ENCODE measurements at places on chromosomes 3 and 15.

DNA sequence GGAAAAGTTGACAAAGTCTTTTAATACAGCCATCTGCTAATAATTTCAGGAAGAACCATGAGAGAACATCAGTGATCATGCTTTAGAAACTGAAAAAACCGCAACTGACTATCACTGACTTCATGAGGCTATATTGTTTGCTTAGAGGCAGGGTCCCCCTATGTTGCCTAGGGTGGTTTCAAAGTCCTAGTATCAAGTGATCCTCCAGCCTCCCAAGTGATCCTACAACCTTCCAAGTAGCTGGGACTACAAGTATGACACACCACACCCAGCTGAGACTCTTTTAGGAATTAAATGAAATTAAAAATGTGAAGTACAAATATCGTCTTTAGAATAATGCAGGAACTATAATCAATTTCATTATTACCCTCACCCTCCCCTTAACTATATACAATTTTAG is 58.3 kb upstream of the CSPG5 start:
- DNase-seq: no peak

- no peak for DNase-seq
Measured at GRCh38 chr15:40075298-40076044, 33.2 kb downstream of the BMF start.

DNA sequence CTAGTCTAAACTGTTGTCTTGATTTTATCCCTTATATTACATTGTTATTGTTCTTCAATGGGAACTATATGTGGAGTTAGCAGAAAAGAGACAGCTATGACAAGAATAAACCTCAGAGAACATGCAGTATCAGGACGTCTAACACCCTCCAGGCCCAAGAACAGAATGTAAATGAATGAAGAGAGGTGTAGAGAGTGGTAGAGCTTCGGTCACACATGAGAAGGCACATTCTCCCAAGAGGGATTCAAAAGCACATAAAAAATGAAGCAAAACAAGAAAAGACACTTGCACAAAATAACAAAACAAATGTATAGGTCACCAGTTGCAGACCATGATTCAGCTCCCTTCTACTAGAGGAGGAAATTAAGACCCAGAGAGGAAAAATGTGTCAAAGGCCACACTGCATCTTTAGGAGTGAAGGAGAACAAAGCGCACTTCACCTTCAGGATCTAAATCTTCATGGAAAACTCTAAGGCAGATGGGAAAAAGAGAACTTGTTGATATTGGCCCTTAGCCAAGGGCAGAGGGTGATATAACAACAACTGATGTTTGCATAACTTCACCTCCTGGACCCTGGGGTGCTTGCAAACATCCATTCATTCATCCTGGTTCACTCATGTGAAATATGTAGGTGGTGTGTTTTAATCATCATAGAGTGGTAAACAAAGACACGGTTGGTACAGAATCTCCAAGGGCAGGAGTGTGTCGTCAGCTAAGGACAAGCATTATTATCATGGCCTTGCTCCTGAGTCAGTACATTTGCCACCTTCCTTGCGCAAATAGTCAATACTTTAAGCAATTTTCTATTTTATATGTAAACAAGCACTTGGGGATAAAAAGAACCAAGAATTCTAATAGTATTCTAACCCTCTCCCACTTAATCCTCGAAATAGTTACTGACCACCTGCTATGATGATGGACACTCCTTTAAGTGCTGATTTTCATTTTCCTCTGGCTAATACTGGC is 8.8 kb downstream of the NEK10 start:
- peak; percentile 83 for DNase-seq

GRCh38 chr3:142027735-142028134 is 121.6 kb downstream of the TFDP2 start:
- peak; percentile 95 for DNase-seq

GRCh38 chr3:112514527-112515128 is 15.4 kb upstream of the BTLA start:
- DNase-seq: no peak

GRCh38 chr3:122679085-122679881 is 1.4 kb upstream of the PARP14 start:
- peak; percentile 90 for DNase-seq

DNA sequence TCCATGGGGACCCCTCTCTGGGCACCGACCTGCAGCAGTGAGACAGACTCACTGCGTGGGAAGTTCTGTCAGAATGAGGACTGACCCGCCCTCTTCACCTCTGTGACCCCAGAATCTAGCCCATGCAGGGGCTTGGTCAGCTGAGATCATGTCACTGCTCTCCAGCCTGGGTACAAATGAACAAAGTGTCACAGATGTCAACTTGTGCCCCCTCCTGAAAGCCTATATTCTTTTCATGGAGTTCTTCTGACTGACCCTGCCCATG is 210.8 kb downstream of the XXYLT1 start:
- no peak for DNase-seq

- DNase-seq: no peak
Measured at GRCh38 chr3:51678641-51679040, 7.6 kb downstream of the TEX264 start.

- DNase-seq: peak; percentile 35
Measured at GRCh38 chr3:111956995-111957734, 21.7 kb upstream of the ABHD10 start.

DNA sequence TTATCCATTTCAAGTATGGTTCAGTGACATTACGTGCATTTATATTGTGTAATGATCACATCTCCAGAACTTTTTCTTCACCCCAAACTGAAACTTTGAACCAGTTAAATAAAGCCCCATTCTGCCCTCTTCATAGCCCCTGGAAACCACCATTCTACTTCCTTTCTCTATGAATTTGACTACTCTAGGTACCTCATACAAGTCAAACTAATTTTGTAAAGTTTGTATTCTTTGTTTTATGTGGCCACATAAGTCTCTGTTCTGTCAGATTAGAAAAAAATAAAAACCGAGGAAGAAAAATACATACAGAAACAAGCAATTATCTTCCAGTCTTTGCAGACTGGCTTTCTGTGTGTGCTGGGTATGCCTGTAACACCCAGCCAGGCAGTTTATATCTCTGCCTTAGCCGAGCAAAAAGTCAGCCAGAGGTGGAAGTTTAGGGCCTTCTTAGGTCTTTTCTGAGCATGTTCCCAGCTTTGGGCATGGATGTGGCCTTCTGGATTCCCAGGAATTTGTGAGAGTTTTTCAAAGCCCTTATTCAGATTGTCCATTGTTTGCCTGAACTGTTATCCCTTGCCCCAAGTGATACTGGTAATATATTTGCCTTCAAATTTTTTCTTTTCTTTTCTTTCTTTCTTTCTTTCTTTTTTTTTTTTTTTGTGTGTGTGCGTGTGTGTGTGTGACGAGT is 6.0 kb upstream of the GRAMD1C start:
- no peak for DNase-seq

DNA sequence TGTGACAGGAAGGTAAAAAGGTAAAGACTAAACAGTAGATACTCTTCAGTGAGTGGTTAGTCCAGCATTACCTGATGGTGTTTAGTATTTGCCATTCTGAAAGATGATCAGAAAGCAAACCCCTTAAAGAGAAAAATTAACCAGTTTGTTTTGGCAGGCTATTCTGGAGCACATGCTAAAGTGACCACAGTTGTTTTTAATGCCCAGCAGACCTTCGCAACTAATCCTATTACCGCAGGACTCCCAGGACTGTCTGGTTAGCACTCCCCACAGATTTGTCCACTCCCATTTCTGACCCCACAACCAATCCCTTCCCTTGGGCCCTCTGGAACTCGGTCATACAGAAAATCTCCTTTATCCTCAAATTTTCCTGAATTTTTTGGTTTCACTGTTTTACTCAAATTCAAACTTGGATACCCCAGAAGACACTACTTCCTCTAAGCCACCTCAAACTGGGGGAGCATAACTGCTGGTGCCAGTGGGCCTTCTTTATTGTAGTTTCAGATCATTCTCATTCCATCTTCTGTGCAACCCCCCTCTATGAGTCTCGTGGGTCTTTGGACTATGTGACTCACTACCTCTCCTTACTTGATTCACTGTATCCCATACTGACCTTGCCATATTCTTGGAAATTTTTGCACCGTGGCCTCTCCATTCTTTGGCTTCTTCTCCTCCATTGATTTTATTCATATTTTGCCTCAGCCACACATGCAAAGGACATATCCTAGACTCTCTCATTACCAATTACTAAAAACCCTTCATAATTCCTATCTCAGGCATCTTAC is 104.4 kb downstream of the RBMS3 start:
- DNase-seq: no peak

DNA sequence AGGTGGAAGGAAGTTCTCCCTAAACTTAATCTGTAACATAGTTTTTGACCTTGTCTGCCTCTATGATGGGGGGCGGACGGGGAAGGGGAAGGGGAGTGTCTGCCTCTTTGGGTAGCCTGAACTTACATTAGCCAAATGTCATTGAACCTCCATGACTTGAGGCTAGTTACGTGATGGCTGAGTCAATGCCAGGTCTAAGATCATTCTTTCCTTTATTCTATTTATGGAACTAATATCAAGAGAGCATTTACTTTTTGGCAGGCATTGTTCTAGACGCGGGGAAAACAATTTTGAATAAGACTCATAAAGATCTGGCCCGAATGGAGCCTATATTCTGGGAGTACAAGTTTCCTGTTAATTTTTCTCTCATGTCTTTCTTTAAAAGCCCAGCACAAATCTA is 340.7 kb upstream of the C2CD4B start:
- DNase-seq: no peak

DNA sequence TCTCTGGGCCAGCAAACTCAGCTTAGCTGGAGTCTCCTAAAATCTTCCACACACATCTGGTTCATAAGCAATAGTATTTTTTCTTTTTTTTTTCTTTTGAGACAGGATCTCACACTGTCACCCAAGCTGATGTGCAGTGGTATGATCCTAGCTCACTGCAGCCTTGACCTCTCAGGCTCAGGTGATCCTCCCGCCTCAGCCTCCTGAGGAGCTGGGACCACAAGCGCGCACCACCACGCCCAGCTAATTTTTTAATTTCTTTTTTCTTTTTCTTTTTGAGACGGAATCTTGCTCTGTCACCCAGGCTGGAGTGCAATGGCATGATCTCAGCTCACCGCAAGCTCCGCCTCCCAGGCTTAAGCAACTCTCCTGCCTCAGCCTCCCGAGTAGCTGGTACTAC is 34.3 kb downstream of the RNU5B-1 start:
- DNase-seq: no peak

- no peak for DNase-seq
Measured at GRCh38 chr15:80188251-80188650, 35.5 kb downstream of the FAH start.

- no peak for DNase-seq
Measured at GRCh38 chr3:128814519-128815317, 64.7 kb upstream of the ACAD9 start.

DNA sequence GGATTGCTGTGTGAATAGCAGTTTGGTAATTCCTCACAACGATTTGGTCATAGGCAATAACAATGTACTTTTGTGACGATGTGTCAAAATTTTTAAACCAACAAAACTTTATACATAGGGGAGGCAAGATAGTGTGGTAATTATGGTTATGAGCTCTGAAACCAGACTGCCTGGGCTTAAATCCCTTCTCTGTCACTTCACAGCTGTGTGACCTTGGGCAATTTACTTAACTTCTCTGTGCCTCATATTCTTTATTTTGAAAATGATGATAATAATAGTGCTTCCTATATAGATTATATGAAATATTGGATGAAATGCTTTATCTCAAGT is 5.7 kb downstream of the CD200 start:
- no peak for DNase-seq

DNA sequence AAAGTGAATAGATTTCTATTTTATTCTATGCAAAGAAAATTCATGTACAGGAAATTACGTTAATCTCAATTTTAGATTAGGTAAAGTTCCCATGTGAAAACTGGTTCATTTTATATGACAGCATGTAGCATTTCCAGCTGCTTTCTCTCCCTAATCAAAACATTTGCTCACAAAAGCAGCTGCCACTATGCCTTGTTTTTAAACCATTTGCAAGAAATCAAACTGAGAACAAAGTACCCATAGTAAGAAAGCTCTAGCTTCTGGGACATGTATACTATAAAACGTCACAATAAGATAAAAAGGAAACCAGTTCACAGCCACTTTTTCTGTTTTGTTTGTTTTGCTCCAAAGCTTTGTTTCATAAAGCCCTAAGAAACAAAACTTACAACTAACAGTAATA is 5.0 kb upstream of the CRYBG3 start:
- DNase-seq: peak; percentile 19

GRCh38 chr3:73848173-73848906 is 223.6 kb upstream of the PDZRN3 start:
- DNase-seq: peak; percentile 60

DNA sequence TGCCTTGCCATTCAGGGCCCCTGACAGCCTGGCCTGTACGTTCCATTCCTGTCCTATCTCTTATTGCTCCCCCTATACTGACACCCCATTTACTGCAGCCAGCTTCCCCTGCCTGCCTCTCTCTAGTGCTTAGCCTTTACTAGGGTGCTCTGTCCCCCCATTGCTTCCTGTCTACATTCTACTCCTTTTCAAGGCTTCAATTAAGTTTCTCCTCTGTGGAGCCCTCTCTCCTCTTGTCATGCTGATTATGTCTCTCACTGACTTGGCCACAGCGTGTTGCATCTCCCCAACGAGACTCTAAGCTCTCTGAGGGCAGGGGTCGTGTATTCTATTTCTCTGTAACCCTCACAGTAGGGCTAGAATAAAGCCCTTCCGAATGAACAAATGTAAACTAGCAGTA is 185.2 kb downstream of the RPLP1 start:
- no peak for DNase-seq

DNA sequence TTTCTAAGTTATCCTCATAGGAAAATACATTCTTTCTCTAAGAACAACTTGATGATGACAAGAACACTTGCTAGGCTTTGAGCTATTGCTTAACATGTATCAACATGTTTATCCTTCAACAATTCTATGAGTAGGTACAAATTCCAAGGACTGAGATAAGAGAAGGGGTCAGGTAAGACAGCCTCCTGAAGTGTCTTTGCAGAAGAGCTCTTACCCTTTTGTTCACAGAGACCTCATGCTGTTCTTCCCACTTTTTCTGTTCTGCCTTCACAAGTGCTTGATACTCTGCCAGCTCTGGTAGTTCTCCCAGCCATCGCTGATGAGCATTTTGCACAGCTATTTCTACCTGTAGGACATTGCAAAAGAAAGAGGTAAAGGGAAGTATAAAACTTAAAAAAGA is 50.9 kb downstream of the CEP152 start:
- DNase-seq: no peak

- no peak for DNase-seq
Measured at GRCh38 chr15:26697913-26698312, 75.0 kb downstream of the GABRB3 start.

DNA sequence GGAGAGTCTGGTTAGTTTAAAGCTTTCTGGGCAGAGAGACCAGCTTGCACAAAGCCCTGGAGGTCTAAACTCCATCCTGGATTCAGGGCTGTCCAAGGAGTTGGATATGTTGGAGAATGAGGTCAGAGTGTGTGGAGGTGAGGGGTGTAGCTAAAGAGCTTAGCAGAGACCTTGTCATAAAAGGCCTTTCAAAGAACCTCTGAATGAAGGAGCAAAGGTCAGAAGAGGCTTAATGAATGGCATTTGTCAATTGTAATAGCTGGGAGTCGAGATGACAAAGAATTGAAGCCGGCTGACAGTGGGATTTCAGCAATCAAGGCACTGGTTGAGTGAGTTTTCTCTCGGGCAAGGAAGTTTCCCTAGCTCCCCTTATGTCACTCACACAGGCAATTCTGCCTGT is 202.6 kb downstream of the PDCD6IP start:
- no peak for DNase-seq

GRCh38 chr3:141938011-141938500 is 61.6 kb downstream of the ATP1B3 start:
- no peak for DNase-seq

Measured in NCI-H1105 treated with DMSO at 0.1 percent for 48 hours (cell line).